ENCODE measurements at places on chromosomes 6 and 20.
A peak's percentile ranks its signal among the peaks of the same experiment; 100 is the strongest.

DNA sequence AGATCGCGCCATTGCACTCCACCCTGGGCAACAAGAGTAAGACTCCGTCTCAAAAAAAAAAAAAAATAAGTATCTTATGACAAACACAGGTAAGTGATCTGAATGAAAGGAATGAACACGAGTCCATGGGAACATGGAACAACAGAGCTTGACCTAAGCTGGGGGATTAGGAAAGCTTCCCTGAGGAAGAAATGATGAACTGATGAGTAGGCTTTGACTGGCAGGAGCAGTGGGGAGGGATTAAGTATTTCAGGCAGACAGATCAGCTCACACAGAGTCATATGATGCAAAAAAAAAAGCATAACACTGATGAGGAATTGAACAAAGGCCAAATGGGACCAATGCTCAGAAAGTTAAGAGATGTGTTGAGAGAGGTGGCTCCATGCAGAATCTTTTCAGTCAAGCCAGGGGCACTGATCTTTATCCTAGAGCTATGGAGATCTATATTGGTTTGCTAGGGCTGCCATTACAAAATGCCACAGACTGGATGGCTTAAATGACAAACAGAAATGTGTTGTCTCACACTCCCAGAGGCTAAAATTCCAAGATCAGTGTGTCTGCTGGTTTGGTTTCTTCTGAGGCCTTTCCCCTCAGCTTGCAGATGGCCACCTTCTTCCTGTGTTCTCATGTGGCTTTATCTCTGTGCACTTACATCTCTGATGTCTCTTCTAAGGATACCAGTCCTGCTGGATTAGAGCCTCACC, 85.6 kb downstream of the ANKRD6 start:
- no peak overlapping the region for H3K4me3 ChIP-seq
- DNase-seq = no peak
- H3K4me1 ChIP-seq = no peaks in the 10 kb centered on the region
- H3K36me3 ChIP-seq = no peaks in the 10 kb centered on the region
- no peaks in the 10 kb centered on the region for H3K27me3 ChIP-seq

DNA sequence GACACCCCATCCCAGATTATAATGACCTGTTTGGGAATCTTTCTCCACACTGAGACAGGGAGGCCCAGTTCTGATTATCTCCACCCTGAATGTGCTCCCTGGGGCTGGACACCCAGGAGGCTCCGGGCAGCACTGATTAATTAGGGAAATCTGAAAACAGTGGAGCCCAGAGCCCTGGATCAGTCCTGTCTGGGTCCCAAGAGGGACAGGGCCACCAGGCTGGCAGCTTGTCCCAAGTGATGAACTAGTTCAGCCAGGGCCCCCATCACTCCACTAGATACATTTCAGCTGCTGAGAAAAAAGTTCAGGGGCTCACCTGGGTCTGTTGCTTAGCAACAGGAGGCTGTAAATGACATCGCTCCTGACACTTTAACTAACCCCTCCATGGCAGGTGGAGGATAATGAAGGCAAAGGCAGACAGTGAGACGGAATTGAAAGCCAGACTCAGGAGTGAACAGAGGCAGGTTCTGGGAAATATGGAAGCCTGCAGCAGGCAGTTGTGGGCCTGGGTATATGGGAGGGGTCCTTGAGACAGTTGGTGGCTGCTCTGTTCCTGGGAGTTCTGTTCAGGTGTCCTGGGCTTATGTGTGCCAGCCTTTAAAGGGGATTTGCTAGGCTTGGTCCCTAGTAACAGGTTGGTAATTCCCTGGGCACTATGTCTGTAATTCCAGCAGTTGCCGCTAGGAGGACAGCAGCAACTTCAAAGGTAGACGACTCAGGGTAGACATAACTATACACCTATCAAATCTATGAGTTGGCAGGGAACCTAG, 78.3 kb upstream of the CTNNBL1 start:
- H3K36me3 ChIP-seq = no peaks in the 10 kb centered on the region
- no peak overlapping the region for H3K27ac ChIP-seq

DNA sequence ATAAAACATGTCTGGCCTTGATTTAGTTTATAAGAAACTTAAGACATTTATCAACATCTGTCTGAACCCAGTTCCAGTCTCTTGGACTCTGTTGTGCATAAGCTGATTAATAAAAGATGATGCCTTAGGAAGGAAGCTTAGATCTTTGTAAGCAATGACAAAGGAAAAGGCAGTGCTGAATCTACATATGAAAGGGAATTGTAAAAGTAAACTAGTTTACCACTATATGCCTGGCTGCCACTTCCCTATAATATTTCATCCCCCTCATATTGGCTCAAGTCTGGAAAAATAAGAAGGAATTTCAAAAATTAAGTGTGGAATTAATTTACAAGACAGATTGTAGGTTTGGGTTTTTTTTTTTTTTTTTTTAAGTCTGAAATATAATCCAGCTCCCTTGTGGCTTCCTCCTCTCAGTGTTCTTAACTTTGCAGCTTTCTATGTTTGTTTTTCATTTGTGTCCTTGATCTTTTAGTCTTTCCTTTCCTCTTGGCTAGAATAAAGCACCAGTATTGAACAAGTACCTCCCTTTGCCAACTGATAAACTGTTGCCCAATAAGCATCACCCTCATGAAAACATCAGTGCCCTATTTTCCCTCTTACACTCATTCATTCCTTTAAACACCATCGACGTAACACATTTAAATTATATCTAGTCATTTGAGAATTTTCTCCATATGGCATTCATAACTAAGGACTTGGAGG, 146.7 kb upstream of the TBX18 start:
- H3K27me3 ChIP-seq = no peaks in the 10 kb centered on the region
- no peak for DNase-seq
- H3K36me3 ChIP-seq = no peaks in the 10 kb centered on the region

DNA sequence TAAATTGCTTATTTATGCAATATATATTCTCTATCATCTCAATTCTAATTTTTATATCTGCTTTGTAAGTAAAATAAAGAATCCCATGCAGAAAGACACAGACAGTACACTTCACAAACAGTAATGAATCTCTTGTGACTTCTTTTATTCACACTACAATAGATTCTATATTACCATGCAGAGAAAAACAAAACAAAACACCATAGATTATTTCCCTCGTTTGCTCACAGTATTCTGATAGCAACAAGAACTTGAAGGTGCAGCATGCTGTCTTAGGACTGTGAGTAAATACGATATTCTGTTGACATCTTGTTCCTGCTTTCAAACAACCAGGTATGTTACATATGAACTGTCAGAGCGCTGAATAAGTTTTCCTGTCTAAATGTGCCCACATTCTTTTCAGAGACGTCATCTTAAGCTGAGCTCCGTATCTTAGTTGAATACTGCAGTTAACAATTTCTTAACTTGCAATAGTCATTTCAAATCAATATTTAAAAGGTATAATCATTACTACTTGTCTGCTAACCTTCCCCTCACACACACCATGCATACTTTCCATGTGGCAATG, 140.1 kb downstream of the BTBD9 start:
- peaks cover 5% of the 10 kb centered on the region for H3K4me1 ChIP-seq
- no peaks in the 10 kb centered on the region for H3K27me3 ChIP-seq
- no peak overlapping the region for H3K4me3 ChIP-seq
- no peaks in the 10 kb centered on the region for H3K36me3 ChIP-seq
- no peak overlapping the region for H3K27ac ChIP-seq

GRCh38 chr20:32206760-32207625, 550 bp downstream of the PLAGL2 start:
- no peak for DNase-seq
- H3K36me3 ChIP-seq = no peaks in the 10 kb centered on the region
- no peaks in the 10 kb centered on the region for H3K27me3 ChIP-seq
- peak overlapping the region; percentile 96 for H3K27ac ChIP-seq
- peak overlapping the region; percentile 100 for H3K4me3 ChIP-seq
- H3K4me1 ChIP-seq = peaks cover 70% of the 10 kb centered on the region

DNA sequence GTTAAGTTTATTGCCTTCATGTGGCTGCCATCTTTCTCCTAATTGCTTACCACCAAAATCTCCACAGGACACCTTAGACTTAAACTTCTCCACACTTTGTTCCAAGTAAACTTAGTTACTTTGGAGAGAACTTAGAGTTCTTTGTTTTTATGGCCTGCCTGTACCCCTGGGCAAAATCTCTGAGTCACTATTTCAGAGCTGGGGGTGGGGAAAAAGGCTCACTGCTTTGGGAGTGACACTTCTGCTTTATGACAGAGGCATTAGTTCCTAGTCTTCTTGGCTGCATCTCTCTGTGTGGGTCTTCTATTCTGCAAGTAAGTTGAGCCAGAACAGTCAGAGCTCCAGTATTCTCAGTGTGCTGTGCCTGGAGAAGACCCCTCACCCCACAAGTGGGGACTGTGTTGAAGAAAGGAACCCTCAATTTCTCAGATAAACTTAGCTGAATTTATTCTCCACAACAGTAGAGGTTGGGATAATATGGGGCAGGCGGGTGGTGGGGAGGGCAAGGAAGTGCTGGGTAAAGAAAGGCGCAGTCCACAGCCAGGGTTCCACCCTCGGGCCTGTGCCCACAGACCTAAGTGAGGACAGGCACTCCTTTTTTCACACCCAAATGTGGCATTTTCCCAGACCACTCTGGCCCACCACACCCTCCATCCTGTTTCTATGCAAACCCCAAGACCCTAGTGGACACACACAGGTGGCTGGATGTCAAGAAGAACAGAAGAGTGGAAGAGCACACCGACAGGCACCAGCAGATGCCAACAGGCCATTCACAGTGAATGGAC, 636.6 kb upstream of the MAN1A1 start:
- no peaks in the 10 kb centered on the region for H3K4me1 ChIP-seq
- no peak overlapping the region for H3K27ac ChIP-seq
- no peaks in the 10 kb centered on the region for H3K36me3 ChIP-seq
- DNase-seq = no peak
- H3K27me3 ChIP-seq = no peaks in the 10 kb centered on the region

- no peak overlapping the region for H3K27ac ChIP-seq
- H3K4me1 ChIP-seq = peaks cover 27% of the 10 kb centered on the region
- H3K4me3 ChIP-seq = peak overlapping the region; percentile 30
- no peak for DNase-seq
Measured at GRCh38 chr6:37566111-37566949, 66.6 kb upstream of the CCDC167 start.

DNA sequence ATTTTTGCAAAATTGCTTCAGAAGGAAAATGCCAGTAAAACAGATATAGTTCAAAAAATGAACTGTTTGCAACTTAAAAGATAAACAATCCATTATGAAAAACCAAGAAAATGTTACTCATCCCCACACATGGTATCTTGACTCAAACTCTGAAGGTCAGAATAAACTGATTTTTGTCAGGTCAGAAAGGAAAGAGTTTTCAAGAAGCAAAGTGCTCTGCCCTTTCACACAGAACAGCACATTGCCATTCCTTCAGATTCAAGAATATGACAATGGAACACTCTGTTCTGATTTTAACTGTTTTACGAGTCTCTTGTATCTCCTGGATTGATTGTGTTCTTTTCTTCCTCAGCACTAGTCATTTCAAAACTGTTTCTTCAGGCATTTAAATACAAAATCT, 33.8 kb upstream of the NT5E start:
- peaks cover 11% of the 10 kb centered on the region for H3K4me1 ChIP-seq
- H3K27me3 ChIP-seq = no peaks in the 10 kb centered on the region
- no peaks in the 10 kb centered on the region for H3K36me3 ChIP-seq
- no peak for DNase-seq

DNA sequence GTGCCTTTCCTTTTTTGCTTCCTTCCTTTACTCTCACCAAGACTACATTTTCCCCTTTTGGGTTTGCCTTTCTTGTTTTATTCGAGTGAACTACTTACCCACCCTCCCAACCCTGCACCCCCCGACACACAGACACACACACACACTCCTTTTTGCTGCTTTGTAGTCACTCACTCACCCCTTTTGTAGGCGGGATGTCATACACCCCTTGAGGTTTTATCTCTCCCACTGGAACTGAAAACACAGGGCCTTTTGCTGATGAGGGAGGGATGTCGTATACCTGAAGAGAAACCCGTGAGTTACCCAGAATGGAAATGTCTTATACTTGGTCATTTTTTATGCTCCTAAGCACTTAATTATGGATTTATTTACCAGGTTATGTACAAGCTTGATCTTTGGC, 40.3 kb downstream of the NEDD9 start:
- H3K27ac ChIP-seq = no peak overlapping the region
- no peaks in the 10 kb centered on the region for H3K27me3 ChIP-seq
- no peaks in the 10 kb centered on the region for H3K36me3 ChIP-seq
- peaks cover under 1% of the 10 kb centered on the region for H3K4me1 ChIP-seq
- no peak overlapping the region for H3K4me3 ChIP-seq

DNA sequence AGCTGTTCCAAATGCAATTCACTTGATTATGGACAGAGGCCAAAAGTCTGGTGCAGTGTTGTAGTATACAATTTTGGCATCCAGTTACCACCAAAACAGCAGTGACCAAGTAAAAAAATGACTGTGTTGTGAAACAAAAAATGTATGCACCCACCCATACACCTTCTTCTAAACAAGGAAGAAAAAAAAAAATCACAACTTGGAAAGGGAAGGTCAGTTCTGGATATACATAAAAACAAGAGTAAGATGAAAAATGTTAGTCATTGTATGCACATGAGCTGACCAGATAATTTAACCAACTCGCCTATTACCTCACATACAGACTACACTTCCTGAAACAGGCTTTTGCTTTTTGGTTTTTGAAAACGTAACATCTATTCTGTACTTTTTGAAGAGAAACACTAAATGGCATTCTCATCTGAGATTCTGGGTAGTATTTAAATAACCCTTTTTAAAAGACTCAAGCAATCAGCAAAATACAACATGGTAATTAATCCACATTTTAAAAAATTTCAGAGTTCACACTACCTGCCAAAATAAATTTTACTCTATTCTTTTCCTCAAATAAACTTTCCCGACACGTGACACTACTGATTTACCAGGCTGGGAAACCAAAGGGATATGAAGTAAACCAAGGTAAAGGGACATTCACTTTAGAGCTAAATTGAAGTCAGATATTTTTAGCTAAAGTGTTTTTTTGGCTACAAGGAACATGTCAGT, 141.6 kb upstream of the SHLD1 start:
- H3K4me1 ChIP-seq = peaks cover 43% of the 10 kb centered on the region
- H3K27ac ChIP-seq = peak overlapping the region; percentile 95
- no peaks in the 10 kb centered on the region for H3K27me3 ChIP-seq
- DNase-seq = no peak
- no peaks in the 10 kb centered on the region for H3K36me3 ChIP-seq

DNA sequence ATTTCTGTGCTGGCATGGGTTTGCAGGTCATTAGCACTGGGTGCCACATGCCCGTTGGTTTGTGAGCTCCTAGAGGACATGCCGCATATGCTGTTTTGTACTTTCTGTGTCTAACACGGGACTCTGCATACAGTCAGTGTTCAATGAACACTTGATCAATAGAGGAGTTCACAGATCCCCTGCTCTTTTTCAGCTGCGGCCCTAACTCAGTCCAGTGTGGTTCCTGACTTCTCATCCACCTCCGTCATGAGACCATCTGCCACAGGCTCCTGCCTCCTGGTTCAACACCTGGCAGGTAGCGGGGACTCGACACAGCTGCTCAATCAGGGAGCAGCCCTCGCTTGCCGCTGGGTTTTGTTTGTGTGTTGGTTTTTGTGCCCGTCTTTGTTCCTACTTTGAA, 13.8 kb upstream of the BMP7 start:
- no peak for DNase-seq
- H3K27ac ChIP-seq = no peak overlapping the region
- H3K4me1 ChIP-seq = peaks cover 9% of the 10 kb centered on the region
- no peaks in the 10 kb centered on the region for H3K27me3 ChIP-seq

GRCh38 chr6:95232446-95232845, 344.9 kb upstream of the MANEA start:
- no peaks in the 10 kb centered on the region for H3K27me3 ChIP-seq
- no peak overlapping the region for H3K27ac ChIP-seq
- no peak overlapping the region for H3K4me3 ChIP-seq
- DNase-seq = no peak
- H3K4me1 ChIP-seq = no peaks in the 10 kb centered on the region

Measured in vagina (tissue), 2 donors.